ENCODE measurements at places on chromosomes 16 and 17. TPM values are rescaled to one million over a fixed set of nuclear protein-coding genes. Genes with fewer than 3 reads are reported as not detected.

GRCh38 chr17:28018439-28019070 is 23.9 kb upstream of the NLK start:
- peak; percentile 31 for DNase-seq

- DNase-seq: no peak
Measured at GRCh38 chr16:25124503-25124902, 13.0 kb downstream of the LCMT1 start.

Gene TBX21
- total RNA-seq: not detected

- DNase-seq: no peak
Measured at GRCh38 chr17:79633154-79633553, 22.3 kb upstream of the RBFOX3 start.

DNA sequence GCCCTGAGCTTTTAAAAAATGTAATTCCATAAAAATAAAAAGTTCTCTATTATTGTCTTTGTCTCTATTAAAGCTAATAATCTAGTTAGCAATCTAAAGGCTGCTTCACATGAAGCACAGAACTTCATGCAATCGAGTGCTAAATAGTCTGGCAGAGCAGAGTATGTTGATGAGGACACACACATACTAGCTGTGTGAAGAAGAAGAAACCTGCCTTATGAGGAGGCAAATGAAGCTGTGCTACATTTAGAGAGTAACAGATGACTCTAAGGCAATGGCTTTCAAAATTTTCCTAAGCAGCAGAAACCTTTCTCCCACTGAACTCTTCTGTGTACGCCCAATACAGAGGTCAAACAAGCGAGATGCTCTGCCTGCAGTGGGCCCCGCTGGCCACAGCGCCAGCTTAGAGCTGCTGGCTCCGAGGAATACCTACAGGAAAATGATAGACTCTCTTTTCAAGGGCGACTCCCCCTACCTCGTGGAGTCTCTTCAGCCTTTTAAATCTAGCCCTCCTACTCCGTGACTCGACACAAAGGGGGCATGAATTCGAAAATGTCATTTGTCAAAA is 39.2 kb downstream of the GNA13 start:
- no peak for DNase-seq

Gene C17orf50
- not detected for total RNA-seq

DNA sequence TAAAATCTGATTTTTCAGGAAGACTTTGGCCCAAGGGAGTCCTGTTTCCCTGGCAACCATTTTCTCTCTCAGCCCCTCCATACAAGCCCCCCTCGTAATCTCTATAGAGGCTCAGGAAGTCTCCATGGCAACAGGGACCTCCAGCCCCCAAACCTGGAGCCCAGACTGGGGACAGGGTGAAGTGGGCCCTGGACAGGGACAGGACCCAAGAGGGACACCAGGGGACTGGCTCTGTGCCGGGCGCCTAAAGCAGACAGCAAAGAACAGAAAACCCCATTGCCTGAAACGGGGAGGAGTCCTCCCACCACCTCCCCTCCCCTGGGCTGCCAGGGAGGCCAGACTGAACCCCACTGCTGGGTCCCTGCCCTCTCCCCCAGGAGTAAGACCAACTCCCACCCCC is 40.6 kb downstream of the CPNE2 start:
- DNase-seq: no peak

GRCh38 chr16:5046914-5047313 is 13.2 kb upstream of the NAGPA start:
- DNase-seq: no peak

DNA sequence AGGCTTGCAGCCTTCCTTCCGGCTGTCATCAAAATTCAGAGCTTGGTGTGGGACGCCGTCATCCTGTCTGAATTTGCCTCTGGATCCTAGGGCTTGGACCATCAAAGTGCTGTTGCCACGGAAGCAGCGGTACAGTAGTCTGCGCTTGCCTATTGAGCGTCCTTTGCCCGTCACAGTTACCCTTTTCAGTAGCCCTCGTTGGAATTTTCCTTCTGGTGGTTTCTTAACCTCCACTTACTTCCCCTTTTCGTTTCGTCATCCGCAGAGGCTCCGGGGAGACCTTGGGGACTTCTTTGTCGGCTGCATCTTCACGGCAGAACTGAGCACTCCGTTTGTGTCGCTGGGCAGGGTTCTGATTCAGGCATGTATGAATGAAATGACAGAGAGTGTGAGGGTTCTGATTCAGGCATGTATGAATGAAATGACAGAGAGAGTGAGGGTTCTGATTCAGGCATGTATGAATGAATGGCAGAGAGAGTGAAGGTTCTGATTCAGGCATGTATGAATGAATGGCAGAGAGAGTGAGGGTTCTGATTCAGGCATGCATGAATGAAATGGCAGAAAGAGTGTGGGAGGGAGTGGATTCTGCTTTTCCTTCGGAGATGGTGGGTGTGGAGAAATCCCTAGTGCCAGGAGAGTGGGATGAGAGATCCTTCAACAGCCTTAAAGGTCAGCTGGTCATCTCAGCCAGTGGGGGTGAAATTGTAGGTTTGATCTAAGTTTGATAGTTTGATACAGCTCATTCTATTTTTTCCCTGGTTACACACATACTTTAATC is 8.0 kb downstream of the TLCD3A start:
- DNase-seq: no peak

Gene CRAMP1
- total RNA-seq: 14.2 TPM

- no peak for DNase-seq
Measured at GRCh38 chr17:47990962-47991731, 20.2 kb downstream of the CDK5RAP3 start.

- DNase-seq: no peak
Measured at GRCh38 chr16:73094371-73094770, 46.4 kb upstream of the ZFHX3 start.

Gene FADS6
- not detected for total RNA-seq

DNA sequence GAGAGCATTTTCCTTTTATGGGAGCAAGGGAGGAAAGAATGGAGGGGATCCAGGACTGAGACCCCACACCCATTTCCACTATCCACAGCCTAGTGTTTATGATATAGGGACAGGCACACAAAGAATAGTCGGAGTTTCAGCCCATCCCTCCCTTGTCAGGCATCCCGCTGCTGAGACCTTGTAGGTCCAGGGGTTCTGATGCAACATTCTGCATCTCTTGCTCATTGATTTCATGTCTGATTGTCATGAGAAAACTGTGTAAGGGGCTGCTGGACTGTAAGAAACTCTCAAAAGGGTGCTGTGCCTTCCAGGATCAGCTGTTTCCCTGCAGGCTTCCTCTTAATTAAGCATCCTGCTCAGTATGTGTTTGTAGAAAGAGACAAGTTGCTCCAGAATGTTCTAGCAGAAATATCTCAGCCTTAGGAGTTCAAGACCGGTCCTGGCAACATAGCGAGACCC is 5.3 kb upstream of the POLR3E start:
- no peak for DNase-seq

- no peak for DNase-seq
Measured at GRCh38 chr17:58363457-58364185, 11.6 kb upstream of the SUPT4H1 start.

Data from HFFc6 (cell line).